NCI-H774 (cell line): ENCODE measurements at places on chromosomes 5 and 9.

DNA sequence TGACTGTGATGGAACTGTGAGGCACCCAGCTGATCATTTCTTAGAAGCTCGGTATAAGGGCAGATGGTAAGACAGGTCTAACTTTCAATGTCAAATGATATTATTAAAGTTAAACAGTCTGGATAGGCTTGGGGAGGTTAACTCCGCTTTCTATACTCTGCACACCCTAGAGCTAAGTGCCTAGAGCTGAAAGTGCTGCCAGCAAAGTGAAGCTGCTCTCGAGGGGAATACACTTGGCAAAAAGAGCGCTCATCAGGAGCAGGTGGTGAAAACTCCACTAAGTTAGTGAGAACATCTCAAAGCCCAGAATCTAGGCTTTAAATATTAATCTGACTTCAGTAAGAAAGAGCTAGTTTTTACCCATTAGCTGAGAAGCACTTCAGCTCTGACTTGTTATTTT, 349.6 kb upstream of the SLC30A5 start:
- no peak for DNase-seq

DNA sequence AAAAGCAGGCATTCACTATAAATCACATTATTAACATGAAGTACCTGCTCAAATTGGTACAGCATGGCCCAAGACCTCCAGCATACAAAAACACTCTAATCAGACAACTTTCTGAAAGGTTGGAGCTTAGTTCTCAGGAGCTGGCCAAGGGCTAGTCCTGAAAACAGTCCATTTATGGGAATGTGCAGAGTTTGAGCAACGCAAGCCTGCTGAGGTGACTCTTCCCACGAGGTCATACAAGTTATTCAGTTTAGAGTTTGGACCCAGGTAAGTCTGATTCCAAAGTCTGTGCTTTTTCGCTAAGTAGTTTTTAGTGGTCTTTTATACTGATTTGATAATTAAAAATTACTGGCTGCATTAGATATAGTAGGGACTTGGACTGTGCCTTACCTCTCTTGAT, 52.6 kb downstream of the AP3S1 start:
- DNase-seq: no peak

- DNase-seq: no peak
These were observed 290.5 kb upstream of the TAS2R1 start for GRCh38 chr5:9920697-9921096.

- DNase-seq: no peak
These were observed 27.3 kb downstream of the SLC31A2 start for GRCh38 chr9:113178087-113178486.

GRCh38 chr9:98568909-98569469, 139.7 kb downstream of the GABBR2 start:
- no peak for DNase-seq

GRCh38 chr5:147377682-147378081, 132.2 kb downstream of the DPYSL3 start:
- no peak for DNase-seq

DNA sequence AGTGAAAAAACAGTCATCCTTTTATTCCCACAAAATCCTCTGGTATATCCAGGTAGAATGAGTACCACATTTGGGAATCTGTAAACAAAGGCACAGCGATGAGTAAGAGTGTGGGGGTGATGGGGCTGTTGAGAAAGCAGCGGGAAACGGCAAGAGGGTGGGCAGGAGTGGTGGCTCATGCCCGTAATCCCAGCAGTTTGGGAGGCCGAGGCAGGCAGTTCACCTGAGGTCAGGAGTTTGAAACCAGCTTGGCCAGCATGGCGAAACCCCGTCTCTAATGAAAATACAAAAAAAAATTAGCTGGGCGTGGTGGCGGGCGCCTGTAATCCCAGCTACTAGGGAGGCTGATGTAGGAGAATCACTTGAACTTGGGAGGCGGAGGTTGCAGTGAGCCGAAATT, 43.1 kb downstream of the KLF4 start:
- DNase-seq: no peak

DNA sequence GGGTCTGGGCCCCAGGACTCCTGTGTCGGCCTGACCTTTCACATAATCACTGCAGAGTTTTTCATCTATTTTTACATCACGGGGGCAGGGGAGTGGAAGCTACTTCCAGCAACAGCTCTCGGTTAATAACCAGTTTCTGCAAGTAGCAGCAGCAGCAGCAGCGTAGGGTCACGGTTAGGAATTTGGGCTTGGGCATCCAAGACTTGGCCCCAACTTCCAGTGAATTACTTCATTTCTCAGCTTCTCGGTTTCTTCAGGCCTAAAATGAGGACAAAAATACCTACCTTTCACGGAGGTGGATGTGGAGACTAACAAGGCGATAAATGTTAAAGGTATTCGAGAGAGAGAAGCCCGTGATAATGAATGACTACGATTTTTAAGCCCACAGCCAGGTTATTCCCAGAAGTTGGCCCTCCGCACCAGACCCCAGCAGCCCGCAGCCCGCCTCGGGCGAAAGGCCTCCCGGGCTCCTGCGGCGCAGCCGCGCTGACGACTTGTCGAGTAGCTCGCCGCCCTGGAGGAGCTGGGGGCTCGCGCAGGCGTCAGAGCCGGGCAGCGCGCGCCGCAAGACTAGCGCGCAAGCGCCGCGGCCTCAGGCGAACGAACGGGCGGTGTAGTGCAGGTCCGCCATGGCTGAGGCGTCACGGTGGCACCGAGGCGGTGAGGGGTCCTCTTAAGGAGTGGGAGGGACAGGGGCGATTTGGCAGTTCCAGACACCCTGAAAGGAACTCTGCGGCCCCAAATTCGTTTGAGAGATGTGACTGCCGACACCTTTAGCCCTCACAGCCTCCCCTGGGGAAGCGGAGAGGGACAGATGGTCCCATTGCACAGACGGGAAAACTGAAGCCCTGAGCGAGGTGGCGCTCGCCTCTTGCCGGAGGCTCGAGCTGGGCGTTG, at the start of gene PKD2L2:
Gene PKD2L2, plus strand, starts transcription at position 595 of the 897 bp plus-strand sequence. Its CDS starts 35 bp downstream, at position 630.
- no peak for DNase-seq

GRCh38 chr5:76193635-76194034, 110.5 kb downstream of the SV2C start:
- no peak for DNase-seq

- no peak for DNase-seq
These were observed 736.9 kb downstream of the TLE1 start for GRCh38 chr9:80952363-80952922.
